ENCODE measurements at places on chromosomes 16 and 17.
A peak's percentile ranks its signal among the peaks of the same experiment; 100 is the strongest.

GRCh38 chr17:77099997-77100396, 40.8 kb upstream of the SEC14L1 start:
- DNase-seq = no peak

DNA sequence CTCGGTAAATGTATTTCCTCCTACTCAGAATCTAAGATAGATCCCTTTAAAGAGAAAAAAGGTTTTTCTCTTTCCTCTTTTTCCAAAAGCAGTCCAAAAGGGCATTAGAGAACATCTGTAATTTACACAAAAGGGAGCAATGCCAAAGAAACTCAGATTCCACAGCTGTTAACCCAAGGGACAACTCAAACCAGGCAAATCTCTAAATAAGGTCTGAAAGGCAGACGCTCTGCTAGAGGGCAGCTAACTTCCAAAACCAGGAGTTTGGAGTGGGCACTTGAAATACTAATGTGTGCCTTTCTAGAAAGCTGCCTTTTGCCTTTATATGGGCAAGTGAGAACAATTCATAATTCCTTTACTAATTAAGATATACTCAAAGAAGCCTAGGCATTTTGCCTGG, 435.7 kb downstream of the ZFHX3 start:
- DNase-seq = no peak

- no peak for DNase-seq
Measured at GRCh38 chr17:81522491-81523401, 5.4 kb upstream of the FSCN2 start.

- DNase-seq = no peak
Measured at GRCh38 chr16:4233431-4233830, 8.4 kb downstream of the SRL start.

DNA sequence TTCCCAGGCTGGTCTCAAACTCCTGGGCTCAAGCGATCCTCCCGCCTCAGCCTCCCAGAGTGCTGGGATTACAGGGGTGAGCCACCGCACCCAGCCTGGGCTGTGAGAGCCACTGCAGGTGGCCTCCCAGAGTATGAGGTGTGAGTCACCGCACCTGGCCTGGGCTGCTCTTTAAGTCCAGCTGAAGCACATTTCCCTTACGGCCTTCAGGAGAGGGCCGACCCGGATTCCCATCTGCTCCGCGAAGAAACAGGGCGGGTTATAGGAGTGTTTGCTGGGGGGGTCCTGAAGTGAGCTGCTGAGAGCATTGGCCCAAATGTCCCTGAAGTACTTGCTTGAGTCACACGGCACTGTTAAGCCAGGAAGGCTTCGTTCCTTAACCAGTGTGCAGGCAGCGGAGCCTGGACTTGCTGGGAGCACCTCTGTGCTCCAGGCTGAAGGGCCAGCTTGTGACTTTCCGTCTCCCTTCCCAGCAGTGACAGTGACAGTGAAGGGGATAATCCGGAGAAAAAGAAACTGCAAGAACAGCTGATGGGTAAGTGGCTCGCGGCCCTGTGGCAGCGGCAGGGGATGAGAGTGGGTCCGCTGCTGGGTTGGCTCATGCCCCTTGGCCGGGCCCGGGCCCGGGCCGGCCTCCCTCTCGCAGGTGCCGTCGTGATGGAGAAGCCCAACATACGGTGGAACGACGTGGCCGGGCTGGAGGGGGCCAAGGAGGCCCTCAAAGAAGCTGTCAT, 7.2 kb downstream of the VPS4A start:
- DNase-seq = no peak

GRCh38 chr17:38604479-38605403, 1.0 kb downstream of the SRCIN1 start:
- DNase-seq = no peak

- no peak for DNase-seq
Measured at GRCh38 chr16:65042438-65043365, 79.2 kb downstream of the CDH11 start.

DNA sequence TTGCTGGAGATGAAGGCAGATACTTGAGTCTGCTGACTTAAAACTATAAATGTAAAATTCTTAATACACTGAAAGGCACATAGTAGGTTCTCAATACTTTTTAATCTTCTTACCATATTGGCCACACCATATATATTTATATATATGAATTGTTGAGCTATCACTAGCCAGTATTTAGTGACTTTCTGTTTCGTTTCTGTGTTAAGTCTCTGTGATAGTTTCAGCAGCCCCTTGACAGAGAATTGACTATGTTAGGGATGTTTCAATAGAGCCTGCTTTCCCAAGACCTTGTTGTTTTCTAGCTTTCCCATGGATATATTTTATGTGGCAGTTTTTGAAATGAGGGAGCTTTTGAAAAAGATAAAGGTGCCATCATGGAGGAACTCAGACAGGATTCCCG, 206.5 kb upstream of the GOT2 start:
- DNase-seq = no peak

GRCh38 chr16:24729951-24730815, 732 bp downstream of the TNRC6A start:
- DNase-seq = peak; percentile 48

- peak; percentile 50 for DNase-seq
Measured at GRCh38 chr17:40399185-40399584, 18.5 kb downstream of the TOP2A start.

DNA sequence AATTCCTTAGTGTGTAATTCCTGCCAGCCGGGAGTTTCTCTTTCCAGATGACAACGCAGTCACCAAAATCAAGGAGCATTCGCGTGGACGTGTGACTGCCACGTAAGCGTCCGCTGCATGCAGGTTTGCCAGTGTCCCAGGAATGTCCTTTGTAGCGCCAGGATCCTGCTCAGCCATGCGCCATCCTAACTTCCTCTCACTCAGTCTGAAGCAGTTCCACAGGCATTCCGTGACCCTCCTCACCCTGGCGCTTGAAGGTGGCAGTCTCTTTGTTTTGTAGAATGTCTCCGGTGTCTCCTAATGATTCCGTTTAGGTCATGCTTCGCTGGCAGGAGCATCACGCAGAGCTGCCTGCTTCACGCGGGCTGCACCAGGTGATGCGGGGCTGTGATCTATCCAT, 88.6 kb downstream of the RPTOR start:
- no peak for DNase-seq
